Activated CD8-positive, alpha-beta memory T cell treated with anti-CD3 and anti-CD28 coated beads, Interleukin-2, amount 10 ng/mL, durations not matched to agents 7 days and 5 days (primary cell): ENCODE measurements at places on chromosomes 7 and 10. TPM values are rescaled to one million over a fixed set of nuclear protein-coding genes. Genes with fewer than 3 reads are reported as not detected.

DNA sequence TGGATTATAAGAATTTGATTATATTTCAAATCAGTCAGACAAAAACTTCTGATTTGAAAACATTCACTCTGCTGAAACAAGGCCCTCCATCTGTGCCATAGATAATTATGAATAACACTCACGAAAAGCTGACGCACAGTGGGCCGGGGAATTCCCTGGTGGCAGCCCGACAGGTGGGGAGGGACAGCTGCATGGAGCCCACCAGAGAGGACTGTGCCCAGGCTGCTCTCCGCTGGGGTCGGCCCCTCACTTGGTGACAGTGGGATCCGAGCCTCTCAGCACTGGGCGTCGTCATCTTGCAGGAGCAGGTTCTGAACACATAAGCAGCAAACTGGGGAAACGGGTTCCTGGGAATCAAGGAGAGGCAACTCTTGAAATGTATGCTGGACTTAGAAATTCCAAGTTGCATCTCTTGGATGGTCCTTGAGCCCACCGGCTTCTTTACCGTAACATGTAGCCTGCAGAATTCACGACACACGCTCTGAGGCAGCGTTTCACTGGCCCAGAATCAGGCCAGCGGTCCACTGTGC is 41.4 kb downstream of the AFAP1L2 start:
- H3K4me3 ChIP-seq: no peak overlapping the region
- H3K27ac ChIP-seq: no peak overlapping the region
- peaks cover 27% of the 10 kb centered on the region for H3K27me3 ChIP-seq
- DNase-seq: no peak

- no peak overlapping the region for H3K27ac ChIP-seq
- peaks cover 29% of the 10 kb centered on the region for H3K36me3 ChIP-seq
- no peak for DNase-seq
- no peaks in the 10 kb centered on the region for H3K27me3 ChIP-seq
- H3K4me1 ChIP-seq: peaks cover 31% of the 10 kb centered on the region
These were observed 9.6 kb downstream of the SFXN2 start for GRCh38 chr10:102723989-102724388.

DNA sequence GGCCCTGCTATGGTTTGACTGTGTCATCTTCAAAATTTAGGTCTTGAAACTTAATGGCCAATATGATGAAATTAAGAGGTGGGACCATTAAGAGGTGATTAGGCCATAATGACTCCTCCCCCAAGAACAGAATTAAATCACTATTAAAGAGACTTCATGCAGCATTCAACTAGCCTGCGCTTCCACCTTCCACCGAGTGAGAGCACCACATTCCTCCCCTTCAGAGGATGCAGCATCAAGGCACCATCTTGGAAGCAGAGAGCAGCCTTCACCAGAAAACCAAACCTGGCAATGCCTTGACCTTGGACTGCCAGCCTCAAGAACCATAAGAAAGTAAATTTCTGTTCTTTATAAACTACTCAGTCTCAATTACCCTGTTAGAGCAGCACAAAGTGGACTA is 371.1 kb upstream of the NFE2L3 start:
- DNase-seq: no peak
- no peaks in the 10 kb centered on the region for H3K4me1 ChIP-seq
- H3K4me3 ChIP-seq: no peak overlapping the region
- peaks cover 4% of the 10 kb centered on the region for H3K27me3 ChIP-seq
- no peak overlapping the region for H3K27ac ChIP-seq

- H3K4me3 ChIP-seq: no peak overlapping the region
- H3K4me1 ChIP-seq: no peaks in the 10 kb centered on the region
- H3K27ac ChIP-seq: no peak overlapping the region
- no peaks in the 10 kb centered on the region for H3K36me3 ChIP-seq
- no peak for DNase-seq
These were observed 23.1 kb upstream of the DRGX start for GRCh38 chr10:49419005-49419404.

DNA sequence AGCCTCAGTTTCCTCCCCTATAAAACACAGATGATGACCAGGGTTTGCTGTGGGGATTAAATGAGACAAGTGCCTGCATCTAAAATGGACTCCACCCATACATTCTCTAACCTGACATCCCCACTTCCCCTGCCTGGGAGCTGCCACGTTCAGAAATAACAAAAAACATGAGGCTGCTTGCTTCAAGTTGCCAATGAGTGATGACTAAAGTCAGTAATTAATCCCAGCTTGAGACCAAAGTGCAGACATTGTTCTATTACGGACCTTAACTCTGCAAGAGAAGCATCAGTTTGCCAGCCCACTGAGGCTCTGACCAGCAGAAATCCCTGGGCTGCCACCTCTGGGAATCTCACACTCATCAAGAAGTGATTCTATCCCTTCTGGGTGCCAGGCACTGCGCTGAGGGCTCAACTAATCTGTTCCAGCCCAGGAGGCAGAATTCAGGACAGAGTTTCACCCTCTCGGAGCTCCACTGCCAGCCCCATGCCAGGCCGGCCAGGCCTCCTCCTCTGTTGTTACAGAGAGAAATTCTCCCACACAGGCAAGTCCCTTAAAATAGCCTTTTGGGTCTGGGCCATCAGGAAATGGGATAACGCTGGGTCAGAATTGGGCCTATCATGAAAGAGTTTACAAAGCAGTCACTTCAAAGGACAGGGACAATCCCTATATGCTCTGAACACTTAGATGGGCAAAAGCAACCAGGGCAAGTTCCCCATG is 11.4 kb downstream of the SH3PXD2A start:
- peaks cover 7% of the 10 kb centered on the region for H3K27me3 ChIP-seq
- DNase-seq: no peak
- H3K36me3 ChIP-seq: no peaks in the 10 kb centered on the region
- H3K4me3 ChIP-seq: no peak overlapping the region

DNA sequence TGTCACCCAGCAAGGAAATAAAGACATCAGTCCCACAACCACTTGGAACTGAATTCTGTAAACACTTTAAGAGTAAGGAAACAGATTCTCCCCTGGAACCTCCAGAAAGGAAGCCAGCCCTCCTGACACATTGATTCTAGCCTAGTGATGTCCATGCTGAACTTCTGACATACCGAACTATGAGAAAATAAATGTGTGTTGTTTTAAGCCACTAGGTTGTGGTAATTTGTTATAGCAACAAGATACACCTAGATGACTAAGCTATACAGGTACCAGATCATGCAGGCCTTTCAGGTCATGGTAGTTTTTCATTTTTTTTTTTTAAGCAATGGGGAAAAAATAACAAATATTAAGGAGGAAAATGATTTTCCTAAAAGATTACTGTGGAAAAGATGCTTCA is 37.6 kb upstream of the LRRTM3 start:
- H3K36me3 ChIP-seq: no peaks in the 10 kb centered on the region
- no peaks in the 10 kb centered on the region for H3K4me1 ChIP-seq
- no peak overlapping the region for H3K27ac ChIP-seq
- no peak for DNase-seq

DNA sequence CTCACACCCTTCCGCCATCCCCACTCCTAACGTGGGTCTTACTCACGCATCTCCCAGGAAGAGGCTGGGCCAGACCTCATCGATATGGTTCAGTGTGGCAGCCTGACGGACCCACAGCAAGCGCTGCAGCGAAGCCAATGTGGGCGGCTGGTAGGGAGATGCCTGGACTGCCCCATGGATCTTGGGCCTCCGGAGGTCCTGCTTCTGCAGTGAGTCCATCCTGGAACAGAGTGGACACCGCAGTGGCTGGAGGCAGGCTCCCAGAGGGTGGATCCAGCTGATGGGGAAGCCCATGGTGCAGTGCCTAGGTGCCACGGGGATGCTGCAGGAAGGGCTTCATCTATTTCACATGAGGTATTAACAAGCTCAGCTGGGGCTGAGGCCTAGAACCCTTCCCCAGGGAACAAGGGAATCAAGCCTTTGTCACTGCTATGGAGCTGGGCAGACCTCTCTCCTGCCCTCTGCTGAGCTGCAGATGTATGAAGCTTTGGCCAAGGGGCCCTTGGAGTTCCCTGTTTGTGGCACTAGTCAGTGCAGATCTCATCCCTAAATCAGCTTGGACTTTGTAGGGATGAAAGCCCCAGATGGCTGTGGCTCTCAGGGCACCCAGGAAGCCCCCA is 13.7 kb upstream of the SAMD8 start:
- H3K4me3 ChIP-seq: no peak overlapping the region
- peaks cover 2% of the 10 kb centered on the region for H3K4me1 ChIP-seq
- no peak for DNase-seq
- H3K36me3 ChIP-seq: no peaks in the 10 kb centered on the region
- H3K27ac ChIP-seq: no peak overlapping the region

DNA sequence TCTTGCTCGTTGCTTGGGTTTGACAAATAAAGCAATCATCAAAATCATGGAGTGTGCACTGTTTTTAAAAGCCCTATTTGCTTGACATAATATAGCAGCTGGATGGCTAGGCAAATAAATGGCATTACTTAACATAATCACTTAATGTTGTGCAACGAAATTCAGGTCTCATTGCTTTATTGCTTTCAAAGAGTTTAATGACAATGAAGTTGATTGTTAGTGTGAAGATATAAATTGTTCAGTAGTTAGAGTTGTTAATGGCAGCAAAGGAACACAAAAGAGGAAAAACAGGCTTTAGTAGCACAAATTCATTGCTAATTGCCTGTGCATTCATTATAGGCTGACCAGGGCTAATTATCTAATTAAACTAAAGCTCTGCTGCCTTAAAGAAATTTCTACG is 7.6 kb upstream of the ADO start:
- H3K4me3 ChIP-seq: no peak overlapping the region
- no peaks in the 10 kb centered on the region for H3K36me3 ChIP-seq
- H3K4me1 ChIP-seq: no peaks in the 10 kb centered on the region
- H3K27me3 ChIP-seq: peaks cover 61% of the 10 kb centered on the region
- no peak overlapping the region for H3K27ac ChIP-seq

GRCh38 chr7:121352323-121352722 is 23.5 kb downstream of the WNT16 start:
- no peaks in the 10 kb centered on the region for H3K27me3 ChIP-seq
- DNase-seq: no peak
- H3K4me1 ChIP-seq: peaks cover 10% of the 10 kb centered on the region
- no peak overlapping the region for H3K27ac ChIP-seq
- H3K36me3 ChIP-seq: peaks cover 42% of the 10 kb centered on the region

- H3K27me3 ChIP-seq: no peaks in the 10 kb centered on the region
- no peak overlapping the region for H3K4me3 ChIP-seq
- DNase-seq: no peak
- H3K4me1 ChIP-seq: no peaks in the 10 kb centered on the region
- no peak overlapping the region for H3K27ac ChIP-seq
- H3K36me3 ChIP-seq: no peaks in the 10 kb centered on the region
These were observed 373.0 kb upstream of the SMIM30 start for GRCh38 chr7:113491305-113491704.

GRCh38 chr7:24455813-24456525 is 117.3 kb upstream of the PALS2 start:
- no peak overlapping the region for H3K4me3 ChIP-seq
- no peaks in the 10 kb centered on the region for H3K4me1 ChIP-seq
- H3K27ac ChIP-seq: no peak overlapping the region

DNA sequence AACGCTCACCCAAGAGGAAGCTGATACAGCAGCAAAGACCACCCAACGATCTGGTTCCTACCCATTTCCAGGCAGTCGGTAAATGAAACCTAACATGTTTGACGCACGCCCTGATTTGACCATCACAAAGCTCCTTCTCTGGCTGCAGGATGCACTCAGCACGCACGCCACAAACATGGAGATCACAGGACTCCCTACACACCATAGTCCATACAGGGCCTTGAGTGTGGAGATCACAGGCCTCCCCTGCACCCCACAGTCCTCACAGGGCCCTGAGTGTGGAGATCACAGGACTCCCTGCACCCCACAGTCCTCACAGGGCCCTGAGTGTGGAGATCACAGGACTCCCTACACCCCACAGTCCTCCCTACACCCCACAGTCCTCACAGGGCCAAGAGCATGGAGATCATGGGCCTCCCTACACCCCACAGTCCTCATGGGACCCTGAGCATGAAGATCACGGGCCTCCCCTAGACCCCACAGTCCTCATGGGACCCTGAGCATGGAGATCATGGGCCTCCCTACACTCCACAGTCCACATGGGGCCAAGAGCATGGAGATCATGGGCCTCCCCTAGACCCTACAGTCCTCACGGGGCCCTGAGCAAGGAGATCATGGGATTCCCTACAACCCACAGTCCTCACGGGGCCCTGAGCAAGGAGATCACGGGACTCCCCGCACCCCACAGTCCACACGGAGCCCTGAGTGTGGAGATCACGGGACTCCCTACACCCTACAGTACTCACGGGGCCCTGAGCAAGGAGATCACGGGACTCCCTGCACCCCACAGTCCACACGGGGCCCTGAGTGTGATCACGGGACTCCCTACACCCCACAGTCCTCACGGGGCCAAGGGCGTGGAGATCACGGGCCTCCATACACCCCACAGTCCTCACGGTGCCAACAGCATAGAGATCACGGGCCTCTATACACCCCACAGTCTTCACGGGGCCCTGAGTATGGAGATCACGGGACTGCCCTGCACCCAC is 409.2 kb downstream of the DNAJB6 start:
- no peaks in the 10 kb centered on the region for H3K4me1 ChIP-seq
- H3K27ac ChIP-seq: no peak overlapping the region
- no peak for DNase-seq
- H3K36me3 ChIP-seq: no peaks in the 10 kb centered on the region
- H3K27me3 ChIP-seq: peaks cover 7% of the 10 kb centered on the region

DNA sequence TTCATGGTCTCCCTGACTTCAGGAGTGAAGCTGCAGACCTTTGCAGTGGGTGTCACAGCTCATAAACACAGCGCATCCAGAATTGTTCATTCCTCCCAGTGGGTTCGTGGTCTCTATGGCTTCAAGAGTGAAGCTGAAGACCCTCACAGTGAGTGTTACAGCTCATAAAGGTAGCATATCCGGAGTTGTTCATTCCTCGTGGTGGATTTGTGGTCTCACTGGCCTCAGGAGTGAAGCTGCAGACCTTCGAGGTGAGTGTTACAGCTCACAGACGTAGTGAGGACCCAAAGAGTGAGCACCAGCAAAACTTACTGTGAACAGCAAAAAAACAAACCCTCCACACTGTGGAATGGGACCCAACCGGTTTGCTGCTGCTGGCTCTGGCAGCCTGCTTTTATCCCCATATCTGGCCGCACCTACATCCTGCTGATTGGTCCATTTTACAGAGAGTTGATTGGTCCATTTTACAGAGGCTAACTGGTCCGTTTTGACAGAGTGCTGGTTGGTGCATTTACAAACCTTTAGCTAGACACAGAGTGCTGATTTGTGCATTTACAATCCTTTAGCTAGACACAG is 308.8 kb downstream of the PTPRN2 start:
- no peak overlapping the region for H3K4me3 ChIP-seq
- H3K4me1 ChIP-seq: no peaks in the 10 kb centered on the region
- no peaks in the 10 kb centered on the region for H3K36me3 ChIP-seq
- DNase-seq: no peak
- no peaks in the 10 kb centered on the region for H3K27me3 ChIP-seq
- H3K27ac ChIP-seq: no peak overlapping the region

- H3K4me3 ChIP-seq: no peak overlapping the region
- no peaks in the 10 kb centered on the region for H3K4me1 ChIP-seq
- DNase-seq: no peak
- H3K27me3 ChIP-seq: peaks cover 14% of the 10 kb centered on the region
- no peak overlapping the region for H3K27ac ChIP-seq
These were observed 30.9 kb downstream of the LAMB1 start for GRCh38 chr7:107972075-107972482.

GRCh38 chr10:5090551-5090950 is 3.7 kb upstream of the AKR1C3 start:
- no peaks in the 10 kb centered on the region for H3K36me3 ChIP-seq
- no peak for DNase-seq
- H3K4me1 ChIP-seq: no peaks in the 10 kb centered on the region
- H3K4me3 ChIP-seq: no peak overlapping the region
- no peak overlapping the region for H3K27ac ChIP-seq

Gene CRHR2
- not detected for total RNA-seq

Gene NEUROG3
- not detected for total RNA-seq

Gene FRG2B
- not detected for total RNA-seq

Gene PDE6C
- total RNA-seq: not detected

Gene RPEL1
- not detected for total RNA-seq

Gene MMP21
- total RNA-seq: not detected

Gene AGAP9
- total RNA-seq: 1.8 TPM

Gene PAX4
- total RNA-seq: not detected

Gene RP9
- total RNA-seq: 11.5 TPM

Gene IL6
- total RNA-seq: 0.66 TPM
